ENCODE measurements at places on chromosomes 5 and 9.

- DNase-seq: no peak
Measured at GRCh38 chr9:15163931-15164330, 143.1 kb downstream of the TTC39B start.

- DNase-seq: no peak
Measured at GRCh38 chr5:145739843-145740242, 95.3 kb downstream of the PRELID2 start.

DNA sequence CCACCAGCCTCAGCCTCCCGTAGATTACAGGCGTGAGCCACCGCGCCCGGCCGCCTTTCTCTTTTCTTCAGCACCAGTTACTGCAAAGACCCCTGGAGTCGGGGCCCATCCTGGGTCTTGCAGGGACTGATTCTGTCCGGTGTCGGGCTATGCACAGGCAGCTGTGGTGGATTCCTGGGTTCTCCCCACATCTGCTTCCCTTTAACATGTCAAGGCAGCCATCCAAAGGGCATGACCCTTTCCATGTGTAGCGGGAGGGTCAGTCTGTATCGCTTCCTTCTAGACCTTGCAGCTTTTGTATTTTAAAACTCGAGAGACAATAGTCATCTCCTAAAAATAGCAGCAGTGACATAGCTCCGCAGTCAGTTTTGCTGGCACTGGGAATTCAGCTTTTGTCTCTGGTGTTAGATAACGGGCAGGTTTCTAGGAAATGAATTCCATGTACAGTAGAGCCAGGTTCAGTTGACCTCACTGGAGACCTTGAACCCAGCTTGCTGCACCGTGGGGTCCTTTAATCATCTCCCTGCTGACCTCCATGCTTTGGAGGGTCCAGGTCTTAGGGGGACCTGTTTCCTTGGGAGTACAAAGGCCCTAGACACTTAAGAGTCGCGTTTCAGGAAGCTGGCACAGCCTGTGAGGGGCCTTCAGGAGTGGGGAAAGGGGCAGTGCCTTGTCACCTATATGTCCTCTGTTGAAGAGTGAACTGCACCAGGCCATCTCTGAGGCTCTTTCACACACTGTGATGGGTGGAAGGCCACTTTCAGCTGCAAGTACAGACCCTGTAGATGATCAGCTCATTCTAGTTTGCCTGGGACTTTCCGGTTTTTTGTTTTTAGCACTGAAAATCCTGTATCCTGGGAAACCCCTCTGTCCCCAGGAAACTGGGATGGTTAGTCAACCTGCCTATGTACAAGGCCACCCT, 13.8 kb downstream of the ANKRD33B start:
- DNase-seq: no peak

DNA sequence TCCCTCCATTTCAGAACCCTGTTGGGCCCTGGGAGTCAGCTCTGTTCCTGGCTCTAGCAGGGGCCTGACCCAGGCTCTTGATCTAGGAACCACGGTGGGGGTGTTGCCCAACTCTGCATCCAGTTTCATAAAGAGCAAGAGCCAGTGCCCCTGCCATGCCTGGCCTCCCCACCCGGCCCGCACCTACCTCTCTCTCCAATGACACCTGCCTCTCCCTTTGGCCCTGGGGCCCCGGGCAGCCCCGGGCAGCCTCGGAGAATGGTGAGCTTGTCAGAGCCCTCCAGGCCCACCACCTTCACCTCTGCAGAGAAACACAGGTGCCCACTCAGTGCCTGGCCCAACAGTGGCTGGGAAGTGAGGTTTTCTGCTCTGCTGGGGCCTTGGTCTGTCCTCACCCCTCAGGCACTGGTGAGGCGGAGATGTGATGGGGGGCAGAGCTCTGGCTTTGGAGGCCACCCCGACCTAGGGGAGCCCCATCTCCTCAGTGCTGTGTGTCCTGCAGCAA, 1.5 kb downstream of the FCN1 start:
- no peak for DNase-seq

GRCh38 chr5:114858665-114859437, 310.9 kb downstream of the TRIM36 start:
- no peak for DNase-seq

DNA sequence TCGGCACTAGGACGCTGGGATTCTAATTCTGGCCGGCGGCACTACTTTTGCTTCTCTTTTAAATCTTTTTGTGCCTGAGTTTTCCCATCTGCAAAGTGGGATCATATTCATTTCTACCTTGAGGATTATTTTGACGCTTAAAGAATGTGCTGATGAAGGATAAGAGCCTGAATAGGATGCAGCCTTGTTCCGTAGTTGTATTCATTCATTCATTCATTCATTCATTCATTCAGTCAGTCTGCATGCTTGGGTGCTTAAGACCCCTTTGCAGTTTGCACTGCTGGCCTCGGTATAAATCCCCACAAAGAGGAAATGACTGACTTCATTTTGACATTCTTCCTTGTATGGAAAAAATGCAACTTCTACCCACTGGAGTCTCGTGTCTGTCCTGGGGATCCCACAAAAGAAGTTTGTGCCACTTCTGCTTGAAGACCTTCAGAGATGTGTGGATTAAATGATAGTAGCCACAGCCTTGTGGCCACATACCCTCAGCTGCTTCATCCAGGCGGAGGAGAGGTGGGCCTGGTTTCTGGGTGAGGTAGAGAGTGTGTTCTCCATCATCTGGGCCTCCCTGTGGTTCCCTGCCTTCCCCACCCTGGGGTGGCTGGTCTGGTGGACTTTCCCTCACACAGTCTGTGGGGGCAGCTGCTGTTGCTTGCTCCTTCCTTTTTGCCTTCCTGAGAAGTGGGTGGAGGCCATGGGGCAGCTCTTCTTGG, 62.6 kb downstream of the PPARGC1B start:
- no peak for DNase-seq

GRCh38 chr5:179771311-179771895, 22.4 kb upstream of the LTC4S start:
- DNase-seq: no peak

DNA sequence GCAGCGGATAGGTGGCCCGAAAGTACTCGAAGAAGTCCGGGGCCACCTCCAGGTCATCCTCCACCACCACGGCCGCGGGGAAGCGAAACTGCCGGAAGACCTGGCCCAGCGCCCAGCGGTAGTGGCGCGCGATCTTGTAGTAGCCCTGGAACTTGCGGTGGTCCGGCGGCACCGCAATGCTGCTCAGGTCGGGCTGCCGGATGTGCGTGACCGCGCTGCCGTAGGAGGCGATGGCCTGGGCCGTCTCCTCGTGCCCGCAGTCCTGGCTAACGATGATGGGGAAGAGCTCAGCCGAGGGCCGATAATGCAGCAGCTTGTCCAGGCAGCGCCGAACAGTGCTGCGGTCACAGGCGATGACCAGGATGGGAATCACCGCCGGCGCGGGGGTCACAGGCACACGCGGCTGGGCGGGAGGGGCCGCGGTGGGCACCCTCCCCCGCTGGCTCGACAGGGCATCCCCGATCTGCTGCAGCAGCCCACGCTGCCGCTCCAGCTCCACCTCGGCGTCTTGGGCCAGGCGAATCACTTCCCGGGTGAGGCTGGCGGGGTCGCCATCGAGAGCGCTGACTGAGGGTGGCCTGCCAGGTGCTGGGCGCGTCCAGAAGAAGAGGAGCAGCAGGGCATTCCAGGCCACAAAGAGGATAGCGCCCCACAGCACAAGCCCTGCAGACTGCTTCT, 10.2 kb downstream of the MGAT1 start:
- DNase-seq: no peak

GRCh38 chr9:14158916-14159315, 155.0 kb downstream of the NFIB start:
- no peak for DNase-seq

GRCh38 chr5:67416133-67416937, 219.7 kb upstream of the CD180 start:
- DNase-seq: no peak

DNA sequence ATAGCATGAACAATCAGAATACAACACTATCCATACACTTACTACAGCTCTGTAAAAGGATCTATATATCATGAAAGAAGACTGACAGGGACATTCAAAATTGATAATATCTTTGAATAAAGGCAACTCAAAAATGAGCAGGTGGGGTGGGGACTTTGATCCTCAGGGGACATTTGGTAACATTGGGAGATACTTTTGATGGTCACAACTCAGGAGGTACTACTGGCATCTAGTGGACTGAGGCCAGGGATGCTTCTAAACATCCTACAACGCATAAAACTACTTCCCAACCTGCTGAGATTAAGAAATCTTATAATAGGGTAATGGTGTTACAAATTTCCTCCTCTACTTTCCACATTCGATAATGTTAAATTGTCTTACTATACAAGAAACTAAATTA, 243.9 kb downstream of the ARL15 start:
- DNase-seq: no peak

- DNase-seq: peak; percentile 61
Measured at GRCh38 chr5:132065351-132065937, 5.0 kb downstream of the IL3 start.

DNA sequence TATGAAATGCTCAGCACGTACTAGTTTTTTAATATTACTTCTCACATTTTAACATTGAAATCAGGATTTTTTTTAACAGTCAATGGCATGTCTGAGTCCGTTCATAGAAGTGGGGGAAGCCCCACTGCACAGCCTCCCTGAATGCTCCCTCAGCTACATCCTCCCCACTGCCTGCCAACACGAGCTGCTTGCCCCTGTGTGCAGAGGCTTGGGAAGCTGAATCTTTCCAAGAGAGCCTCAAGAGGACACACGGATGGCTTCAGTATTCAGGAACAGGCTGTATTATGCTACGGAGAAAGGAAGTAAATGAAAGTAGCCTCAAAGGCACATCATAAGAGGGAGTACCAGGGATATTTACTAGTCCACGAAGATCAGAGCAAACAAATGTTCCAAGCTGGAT, 248.7 kb downstream of the SPOCK1 start:
- DNase-seq: no peak

DNA sequence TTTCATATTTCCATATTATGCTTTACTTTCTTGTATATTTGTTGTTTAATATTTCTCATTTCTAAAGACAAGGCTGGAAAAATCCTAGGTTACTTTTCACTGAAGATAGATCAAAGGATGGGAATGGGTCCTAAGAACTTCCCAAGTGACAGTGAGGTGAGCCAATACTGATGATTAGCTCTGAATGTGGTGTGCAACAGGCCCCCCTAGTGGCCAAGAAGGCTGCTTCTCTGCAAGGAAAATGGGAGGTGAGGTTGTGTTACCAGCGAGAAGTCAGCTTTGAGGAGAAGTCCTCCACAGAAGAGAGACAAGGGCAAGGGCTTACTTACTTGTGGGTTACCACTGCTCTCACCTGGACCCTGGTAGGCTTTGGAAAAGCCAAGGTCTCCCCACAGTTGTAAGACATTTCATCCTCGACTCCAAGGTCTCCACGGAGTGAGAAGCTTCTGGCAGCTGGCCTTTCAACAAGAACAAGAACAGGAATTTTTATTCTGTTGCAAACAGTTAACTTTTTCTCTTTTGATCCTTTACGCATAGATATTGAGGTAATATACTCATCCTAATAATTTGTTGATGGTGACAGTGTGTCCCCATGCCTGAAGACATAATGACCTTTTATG, 69.9 kb downstream of the MAMDC2 start:
- peak; percentile 66 for DNase-seq

- no peak for DNase-seq
Measured at GRCh38 chr5:31478901-31479300, 53.0 kb downstream of the DROSHA start.

- no peak for DNase-seq
Measured at GRCh38 chr9:132609184-132609583, 26.8 kb downstream of the BARHL1 start.

GRCh38 chr9:117744856-117745389, 40.7 kb downstream of the TLR4 start:
- peak; percentile 64 for DNase-seq

- DNase-seq: no peak
Measured at GRCh38 chr5:84696651-84697050, 312.0 kb upstream of the EDIL3 start.

DNA sequence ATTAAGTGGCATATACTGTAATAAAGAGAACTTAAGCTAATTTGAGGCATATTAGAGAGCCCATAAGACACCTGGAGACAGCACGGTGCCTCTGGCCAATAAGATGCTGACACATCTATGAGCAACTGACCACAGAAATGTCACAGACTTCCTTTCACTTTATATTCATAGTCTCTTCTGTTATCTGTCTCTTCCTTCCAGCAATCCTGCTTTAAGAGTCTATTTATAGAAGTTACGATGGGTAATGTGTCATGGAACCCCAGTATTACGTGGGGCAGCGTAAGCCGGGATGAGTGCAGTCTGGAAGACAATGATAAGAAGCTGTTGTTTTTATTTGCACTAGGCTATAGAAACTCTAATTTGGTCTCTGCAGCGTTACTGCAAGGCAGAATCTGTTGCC, 136.8 kb downstream of the CFAP90 start:
- no peak for DNase-seq

DNA sequence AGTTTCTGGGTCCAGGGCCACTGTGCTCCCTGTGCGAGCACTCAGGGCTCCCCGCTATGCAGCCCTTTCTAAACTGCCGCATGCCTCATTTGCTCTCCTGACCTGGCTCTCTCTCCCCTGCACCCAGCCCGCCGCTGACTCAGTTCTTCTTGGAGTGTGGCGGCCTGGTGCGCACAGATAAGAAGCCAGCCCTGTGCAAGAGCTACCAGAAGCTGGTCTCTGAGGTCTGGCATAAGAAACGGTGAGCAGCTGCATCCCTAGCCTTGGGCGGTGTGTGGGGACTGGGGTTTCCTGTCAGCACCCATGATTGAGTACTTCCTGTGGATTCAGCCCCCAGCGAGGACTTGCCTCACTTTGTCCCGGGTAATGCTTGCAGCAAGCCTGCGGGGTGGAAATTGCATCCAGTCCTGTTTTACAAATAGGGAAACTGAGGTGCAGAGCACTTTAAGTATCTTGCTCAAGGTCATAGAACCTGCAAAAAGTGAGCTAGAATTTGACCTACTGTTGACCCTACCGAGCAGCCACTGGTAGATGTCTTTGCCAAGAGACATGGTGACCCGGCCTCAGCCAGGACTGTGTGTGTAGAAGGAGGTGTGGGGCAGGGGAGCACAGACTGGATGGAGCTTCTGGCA, 27.9 kb downstream of the USP20 start:
- no peak for DNase-seq

DNA sequence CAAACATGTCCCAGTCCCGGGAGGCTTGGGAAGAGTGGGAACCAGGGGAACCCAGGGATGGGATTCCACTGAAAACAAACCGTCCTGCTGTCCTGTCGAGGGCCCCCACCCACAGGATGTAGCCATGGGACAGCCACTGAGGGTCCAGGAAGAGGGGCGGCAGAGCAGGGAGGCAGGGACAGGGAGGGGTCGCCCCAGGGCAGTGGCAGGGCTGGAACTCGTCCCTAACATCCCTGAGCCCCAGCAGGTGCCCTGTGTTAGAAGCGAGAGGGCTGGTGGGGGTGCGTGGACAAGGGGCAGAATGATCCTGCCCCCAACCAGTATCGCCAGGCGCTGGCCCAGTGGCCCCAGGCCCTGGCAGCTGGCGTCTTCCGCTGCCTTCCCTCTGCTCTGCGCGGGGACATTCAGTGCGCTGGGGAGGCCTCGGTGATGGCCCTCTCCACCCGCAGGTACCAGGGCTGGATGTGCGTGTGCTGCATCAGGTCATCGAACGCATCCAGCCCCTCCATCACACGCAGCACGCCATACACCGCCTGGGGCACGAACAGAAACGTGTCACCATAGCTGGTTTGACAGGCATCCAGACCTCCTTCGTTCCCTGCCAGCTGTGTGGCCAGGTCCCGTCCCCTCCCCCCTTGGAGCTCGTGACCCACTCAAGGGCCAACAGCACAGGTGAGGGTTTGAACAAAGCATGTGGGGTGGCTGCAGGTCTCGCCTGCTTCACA, 6.6 kb downstream of the PTGES2 start:
- DNase-seq: peak; percentile 13
